ENCODE measurements at places on chromosomes 7 and 10.

- no peak for DNase-seq
Observed at GRCh38 chr7:151273651-151274390, 25.3 kb upstream of the SMARCD3 start.

GRCh38 chr7:26345202-26345601, 53.5 kb downstream of the SNX10 start:
- no peak for DNase-seq

GRCh38 chr7:159108491-159108890, 36.2 kb downstream of the VIPR2 start:
- no peak for DNase-seq

- peak; percentile 82 for DNase-seq
Observed at GRCh38 chr10:63157845-63158624, 24.9 kb downstream of the NRBF2 start.

DNA sequence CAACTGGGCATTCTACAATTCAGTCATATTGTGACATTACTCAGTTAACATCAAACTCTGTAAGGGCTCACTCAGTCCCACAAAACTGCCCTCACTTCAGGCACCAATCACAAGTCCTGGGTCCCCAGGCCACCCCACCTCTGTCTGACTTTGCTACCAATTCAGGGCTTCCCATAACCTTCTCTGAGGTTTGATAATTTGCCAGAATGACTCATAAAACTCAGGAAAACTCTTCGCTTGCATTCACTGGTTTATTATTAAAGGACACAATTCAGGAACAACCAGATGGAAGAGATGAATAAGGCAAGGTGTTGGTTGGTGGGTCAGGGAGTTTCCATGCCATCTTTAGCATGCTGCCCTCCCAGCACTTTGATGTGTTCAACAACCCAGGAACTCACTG, 41.3 kb downstream of the AVL9 start:
- DNase-seq, result no peak

GRCh38 chr10:48245977-48246376, 28.5 kb downstream of the FRMPD2 start:
- no peak for DNase-seq

DNA sequence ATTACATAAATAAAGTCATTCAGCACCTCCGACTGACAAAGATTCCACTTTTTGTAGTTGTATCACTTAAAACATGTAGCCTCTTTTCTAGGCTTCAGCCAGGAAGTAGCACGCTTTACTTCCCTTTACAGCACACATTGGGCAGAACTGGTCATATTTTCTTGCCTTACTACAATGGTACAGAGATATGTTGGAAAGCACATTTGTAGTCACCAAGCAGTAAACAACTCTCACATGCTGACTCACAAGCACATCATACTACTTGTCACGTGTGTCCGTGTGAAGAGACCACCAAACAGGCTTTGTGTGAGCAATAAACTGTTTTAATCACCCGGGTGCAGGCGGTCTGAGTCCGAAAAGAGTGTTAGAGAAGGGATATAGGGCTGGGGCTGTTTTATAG, 1071.8 kb downstream of the DNAJB9 start:
- no peak for DNase-seq

- no peak for DNase-seq
Observed at GRCh38 chr7:132930881-132931280, 151.0 kb downstream of the CHCHD3 start.

DNA sequence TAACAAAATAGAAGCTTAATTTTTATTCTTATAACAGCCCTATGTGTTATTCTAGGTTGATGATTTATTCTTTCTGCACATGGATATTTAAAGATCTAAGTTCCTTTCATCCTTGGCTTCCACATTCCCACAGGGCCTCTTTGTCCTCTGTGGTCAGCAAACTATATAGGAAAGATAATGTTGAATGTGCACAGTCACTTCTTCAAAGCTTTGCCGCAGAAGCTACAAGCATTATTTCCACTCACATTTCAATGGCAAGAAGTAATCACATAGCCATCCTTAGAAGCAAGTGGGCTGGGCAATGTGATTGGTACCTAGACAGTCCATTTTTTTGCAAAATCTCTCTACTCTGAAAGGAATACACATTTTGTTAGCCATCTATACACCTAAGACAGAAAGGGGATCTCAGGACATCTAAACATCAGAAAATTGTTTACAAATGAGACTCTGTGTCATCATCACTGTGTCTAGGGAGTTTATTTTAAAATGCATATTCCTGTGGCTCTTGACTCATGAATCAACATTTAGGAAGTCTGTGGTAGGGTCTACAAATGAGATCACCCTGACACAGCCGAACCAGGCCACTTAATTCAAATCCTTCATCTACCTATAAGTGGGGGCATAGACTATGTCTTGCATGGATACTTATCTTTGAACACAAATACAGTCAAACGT, 1060.5 kb downstream of the XPNPEP1 start:
- no peak for DNase-seq

GRCh38 chr10:1635340-1635739, 102.0 kb downstream of the ADARB2 start:
- no peak for DNase-seq

DNA sequence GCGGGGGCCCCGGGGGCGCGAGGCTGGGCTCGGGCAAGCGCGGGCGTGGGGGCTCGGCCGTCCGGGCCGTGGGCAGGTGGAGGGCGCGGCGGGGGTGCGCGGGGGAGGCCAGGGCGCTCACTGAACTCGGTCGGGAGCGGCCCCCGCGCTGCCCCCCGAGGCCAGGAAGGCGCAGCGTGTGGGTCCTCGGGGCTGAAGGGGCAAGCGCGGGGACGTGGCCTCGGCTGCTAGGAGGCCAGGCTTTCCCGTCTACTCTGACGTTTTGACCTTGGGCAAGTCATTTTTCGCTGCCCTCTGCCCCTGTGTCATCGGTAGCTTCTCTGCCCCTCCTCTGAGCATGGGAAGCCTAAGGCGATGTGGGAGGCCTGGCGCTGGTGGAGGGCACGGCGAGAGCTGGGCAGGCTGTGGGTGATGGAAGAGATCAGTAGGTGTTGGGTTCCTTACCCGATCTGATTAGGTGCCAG, 441 bp downstream of the FBH1 start:
- DNase-seq, result no peak
